Stimulated activated CD4-positive, alpha-beta T cell treated with anti-CD3 and anti-CD28 coated beads, Interleukin-12 subunit alpha, Interleukin-12 subunit beta, amount 100 ng/mL, for 4 hours (primary cell): ENCODE measurements at places on chromosomes 3 and 15.
A peak's percentile ranks its signal among the peaks of the same experiment; 100 is the strongest.

DNA sequence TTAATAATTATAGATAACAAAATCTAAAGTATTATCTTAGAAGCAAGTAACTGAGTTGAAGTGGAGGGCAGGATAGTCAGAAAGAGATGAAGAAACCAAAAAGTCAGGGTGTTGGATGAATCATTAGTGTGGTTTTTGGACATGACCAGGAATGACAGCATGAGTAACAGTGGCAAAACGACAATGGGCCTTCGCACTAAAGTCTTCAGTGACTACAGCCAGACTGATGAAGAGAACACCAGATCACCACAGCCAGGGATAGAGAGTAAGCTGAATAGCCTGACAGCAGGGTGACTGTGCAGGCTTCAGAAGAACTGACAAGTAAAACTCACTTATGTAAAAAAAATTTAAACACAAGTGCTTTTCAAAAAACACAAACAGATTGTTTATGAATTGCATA lies 96.0 kb upstream of the MELTF start:
- DNase-seq = no peak

DNA sequence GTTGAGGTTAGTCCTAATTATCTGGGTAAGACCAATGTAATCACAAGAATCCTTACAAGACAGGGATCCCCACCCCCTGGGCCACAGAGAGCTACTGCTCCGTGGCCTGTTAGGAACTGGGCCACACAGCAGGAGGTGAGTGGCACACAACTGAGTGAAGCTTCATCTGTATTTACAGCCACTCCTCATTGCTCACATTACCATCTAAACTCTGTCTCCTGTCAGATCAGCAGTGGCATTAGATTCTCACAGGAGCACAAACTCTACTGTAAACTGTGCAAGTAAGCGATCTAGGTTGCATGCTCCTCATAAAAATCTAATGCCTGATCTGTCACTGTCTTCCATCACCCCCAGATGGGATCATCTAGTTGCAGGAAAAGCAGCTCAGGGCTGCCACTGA lies 58.5 kb upstream of the CRBN start:
- no peak for DNase-seq

GRCh38 chr3:31184261-31185061 lies 290.0 kb upstream of the GADL1 start:
- no peak for DNase-seq

DNA sequence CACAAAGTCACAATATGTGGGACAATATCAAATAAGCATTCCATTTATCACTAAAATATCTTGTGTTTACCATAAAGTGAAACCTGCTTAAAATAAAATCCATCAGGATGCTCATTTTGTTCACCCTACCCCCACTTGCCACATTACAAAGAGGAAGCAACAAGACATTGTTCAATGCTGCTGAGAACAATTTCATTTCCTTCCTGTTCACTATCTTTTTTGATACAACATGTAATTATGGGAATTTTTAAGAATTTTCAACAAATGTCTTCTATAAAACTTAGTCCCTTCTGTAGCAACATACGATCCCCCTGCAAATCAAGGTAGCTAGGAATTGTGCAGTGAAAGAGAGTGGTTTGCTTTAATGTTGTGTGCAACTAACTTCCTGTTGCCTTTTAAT lies 34.9 kb upstream of the GPR160 start:
- no peak for DNase-seq

DNA sequence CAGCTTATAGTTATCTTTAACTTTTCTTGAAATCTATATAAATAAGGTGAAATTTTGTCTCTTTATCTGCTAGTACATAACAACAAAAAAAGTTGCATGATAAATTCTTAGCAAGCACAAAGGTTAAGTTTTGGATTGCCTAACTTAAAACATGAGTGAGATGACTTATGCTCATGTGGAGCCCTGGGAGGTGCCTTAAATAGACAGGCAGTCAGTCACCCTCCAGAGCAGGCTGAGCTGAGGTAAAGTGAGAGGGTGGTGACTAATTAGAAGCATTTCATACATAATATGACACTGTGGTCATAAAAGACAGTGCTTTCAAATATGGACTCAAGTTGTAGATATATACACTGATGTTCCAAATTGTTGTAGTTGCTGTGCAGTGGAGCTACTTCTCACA lies 14.6 kb upstream of the MME start:
- no peak for DNase-seq

- no peak for DNase-seq
These were observed 2.4 kb upstream of the VIPR1 start for GRCh38 chr3:42500091-42500490.

DNA sequence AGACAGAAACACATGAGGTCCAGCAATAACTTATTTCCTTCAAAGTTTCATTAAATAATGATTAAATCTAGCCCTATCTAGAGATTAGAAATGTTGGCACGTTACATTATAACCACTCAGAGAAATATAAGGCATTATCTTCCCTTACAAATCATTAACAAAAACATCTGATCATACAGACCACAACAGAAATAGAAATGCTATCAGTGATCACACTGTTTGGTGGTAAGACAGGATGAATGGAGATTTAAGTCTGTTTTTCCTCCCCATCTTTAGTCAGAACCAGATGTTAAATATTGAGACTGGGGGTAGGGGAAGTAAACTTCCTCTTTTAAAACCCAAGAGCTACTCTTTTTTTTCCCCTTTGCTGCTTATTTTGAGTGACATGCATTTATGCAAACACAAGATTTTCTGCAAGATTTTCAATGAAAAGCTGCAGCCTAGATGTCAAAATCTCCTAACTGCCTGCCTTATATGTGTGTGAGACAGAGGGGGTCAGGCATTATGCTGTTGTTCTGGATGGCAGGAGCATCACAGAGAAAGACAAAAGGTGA lies 70.4 kb downstream of the CBLB start:
- no peak for DNase-seq

DNA sequence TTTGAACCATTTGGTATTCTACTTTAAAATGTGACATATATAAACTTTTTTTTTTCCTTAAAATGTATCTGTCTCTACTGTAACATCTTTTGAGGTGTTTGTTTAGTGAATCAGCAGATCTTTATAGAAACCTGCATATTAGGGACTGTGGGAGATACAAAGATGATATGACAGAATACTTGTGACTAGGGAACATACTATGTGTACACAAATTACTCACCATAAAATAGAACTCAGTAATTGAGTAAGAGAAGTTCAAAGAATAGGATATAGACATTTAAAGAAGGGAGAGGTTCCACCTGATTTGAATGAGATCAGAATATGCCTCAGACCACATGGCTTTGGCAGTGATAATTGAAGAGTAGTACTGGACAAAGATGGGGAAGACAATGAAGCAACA lies 47.9 kb downstream of the ATP2C1 start:
- DNase-seq = no peak

DNA sequence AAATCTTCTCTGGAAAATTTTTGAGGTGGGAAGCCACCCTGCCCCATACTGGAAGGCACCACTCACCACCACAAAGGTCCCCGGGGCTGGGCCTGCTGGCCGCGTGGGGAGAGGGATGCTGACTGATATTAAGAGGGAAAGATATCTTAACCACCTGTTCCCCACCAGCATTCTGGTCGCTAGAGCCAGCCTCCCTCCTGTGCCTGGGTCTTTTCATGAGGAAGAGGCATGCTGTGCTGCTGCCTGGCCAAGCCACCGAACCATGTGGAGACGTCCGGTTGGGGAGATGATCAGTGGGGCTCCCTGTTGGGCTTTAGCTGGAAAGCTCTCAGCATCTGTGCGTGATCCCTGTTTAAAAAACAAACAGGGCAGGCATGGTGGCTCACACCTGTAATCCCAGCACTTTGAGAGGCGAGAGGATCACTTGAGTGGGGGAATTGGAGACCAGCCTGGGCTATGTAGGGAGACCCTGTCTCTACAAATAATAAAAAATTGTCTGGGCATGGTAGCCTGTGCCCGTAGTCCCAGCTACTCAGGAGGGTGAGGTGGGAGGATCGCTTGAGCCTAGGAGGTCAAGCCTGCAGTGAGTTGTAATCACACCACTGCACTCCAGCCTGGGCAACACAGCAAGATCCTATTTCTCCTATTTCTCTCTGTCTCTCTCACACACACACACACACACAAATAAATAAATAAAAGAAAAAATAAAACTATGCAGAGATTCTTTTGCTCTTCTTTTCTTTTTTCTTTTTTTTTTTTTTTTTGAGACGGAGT lies 1.0 kb downstream of the KLHL18 start:
- peak; percentile 11 for DNase-seq

DNA sequence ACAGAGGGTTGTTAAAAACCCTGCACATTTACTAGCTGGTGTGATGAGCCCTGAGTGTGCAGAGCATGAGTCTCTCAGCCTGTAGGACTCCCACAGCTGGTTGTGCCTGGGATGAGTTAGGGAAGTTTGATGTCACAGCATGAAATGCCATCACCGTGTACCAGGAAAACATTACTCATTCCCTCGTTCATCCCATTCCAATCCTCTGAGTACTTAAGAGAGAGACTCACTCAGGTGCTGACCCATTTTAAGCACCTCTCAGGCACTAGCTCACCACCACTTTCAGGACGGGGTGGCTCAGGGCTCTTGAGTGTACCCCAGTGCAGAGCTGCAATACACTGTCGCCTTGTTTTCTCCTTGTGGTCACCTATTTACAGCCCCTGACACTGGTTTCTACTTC lies 18.7 kb downstream of the MGLL start:
- DNase-seq = no peak

- no peak for DNase-seq
These were observed 255.3 kb downstream of the RORA start for GRCh38 chr15:60973637-60974415.

DNA sequence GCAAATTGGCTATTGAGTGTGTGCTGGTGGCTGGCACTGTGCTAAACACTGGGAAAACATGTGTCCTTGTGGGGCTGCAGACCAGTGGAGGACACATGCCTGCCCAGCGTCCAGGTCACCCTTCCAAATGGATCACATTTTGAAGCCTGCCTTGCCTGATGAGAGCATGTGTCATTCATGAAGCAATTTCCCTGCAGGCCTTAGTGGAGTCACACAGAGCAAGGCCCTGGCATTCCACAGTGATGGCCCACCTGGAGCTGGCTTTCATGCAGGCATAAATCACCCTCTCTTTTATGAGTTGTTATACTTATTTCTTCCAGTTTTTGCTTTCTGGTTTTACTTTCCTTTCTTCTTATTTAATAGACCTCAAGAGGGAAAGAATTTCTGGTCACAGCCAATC lies 219.5 kb downstream of the EPHB1 start:
- no peak for DNase-seq

DNA sequence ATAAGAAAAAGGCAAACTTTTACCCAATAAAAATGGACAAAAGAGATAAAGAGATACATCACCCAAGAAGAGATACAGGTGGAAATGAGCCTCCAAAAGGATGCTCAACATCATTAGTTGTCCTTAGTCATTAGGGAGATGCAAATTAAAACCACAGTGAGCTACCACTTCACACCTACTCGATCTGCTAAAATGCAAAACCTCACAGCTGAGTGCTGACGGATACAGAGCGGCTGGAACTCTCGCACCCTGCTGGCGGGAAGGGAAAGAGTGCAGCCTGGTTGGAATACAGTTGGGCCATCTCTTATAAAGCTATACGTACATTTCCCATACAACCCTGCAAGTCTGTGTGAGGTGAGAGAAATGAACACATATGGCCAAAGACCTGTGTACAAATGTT lies 78.5 kb upstream of the PRR20G start:
- DNase-seq = no peak

- no peak for DNase-seq
These were observed 53.4 kb upstream of the DCUN1D1 start for GRCh38 chr3:183033746-183034145.

GRCh38 chr3:16378920-16379319 lies 113.9 kb downstream of the OXNAD1 start:
- no peak for DNase-seq

DNA sequence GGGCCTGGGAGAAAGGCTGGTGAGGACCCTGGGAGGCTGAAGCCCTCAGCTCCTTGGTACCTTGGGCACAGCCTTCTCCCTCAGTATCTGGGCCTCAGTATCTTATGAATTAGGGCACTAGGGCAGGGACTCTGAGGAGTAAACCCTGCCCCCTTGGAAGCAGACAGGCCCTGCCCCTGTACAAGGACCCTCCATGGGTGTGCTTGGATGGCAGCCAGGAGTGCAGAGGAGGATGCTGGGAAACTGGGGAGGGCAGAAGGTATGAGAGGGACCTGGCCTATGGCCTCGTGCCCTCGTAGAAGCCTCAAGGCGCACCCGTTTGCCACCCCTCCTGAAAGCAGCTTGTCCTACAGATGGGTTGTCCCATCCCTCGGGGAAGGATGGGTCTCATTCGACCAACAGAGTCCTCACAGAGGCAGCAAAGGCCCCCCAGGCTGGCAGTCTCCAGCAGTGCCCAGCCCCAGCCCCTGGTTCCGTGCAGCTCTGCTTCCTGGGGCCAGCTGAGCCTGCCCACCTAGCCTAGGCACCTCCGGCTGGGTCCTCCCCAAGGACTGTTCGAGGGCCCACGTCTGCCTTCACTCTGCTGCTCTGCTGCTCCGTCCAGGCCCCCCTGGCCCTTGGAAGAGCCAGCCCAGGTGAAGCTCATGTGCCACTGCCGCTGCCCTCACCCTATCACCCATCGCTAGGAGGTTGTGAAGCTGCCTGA lies 15.3 kb upstream of the SEMA3F start:
- no peak for DNase-seq

DNA sequence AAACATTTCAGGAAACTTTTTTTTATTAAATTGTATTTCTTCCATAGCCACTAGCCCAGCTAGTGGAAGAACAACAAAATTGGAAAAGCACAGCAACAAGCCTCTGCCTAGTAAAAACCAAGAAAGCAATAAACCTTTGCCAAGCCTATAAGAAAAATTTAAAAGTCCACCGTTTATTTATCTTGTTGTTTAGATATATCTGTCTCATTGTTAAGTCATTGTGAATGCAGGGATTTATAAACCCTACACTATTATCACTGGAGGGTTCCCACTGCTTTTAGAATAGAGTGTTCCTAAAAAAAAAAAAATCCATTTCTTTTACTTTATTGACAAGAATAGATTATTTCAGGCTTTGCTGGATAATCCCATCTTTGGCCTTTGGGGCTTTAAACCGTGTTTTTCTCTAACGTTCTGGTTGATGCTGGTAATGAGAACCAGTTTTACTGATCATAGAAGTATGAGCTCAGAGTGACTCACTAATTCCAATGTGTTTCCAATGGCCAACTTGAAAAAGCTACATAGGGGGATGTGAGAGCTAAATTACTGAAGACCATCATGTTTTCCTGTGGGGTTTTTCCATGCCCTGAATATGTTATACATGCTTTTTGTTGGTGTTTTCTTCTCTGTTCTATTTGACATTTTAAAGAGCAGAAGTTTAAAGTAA lies 634.1 kb downstream of the RBMS3 start:
- DNase-seq = no peak

DNA sequence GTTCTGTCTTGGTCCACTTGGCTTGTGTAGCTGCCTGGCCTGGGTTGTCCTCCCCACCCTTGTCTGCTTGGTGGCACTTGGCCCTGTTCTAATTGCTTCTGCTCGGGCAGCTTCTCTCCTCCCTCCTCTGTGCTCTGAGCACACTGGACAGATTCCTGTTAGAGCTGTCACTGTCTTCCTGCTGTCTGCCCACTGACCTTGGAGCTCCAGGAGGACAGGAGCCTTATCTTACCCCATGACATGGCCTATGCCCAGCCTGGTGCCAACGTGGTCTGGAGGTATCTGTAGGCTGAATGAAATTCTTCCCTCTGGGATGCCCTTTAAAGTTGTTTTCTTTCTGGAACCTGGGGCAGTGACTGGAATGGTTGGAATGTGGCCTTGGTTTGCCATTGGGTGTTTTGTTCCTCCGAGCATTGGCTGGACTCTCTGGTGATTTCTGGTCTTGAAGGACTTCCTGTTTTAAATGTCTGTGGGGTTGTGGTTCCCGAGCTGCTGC lies 94.1 kb downstream of the FAM43A start:
- DNase-seq = no peak
